Tibial nerve (tissue), 4 donors: ENCODE measurements at places on chromosomes 12 and 14. TPM values are rescaled to one million over a fixed set of nuclear protein-coding genes. Genes with fewer than 3 reads are reported as not detected.
A peak's percentile ranks its signal among the peaks of the same experiment; 100 is the strongest.

- H3K4me3 ChIP-seq = peak within 1 kb of the TSS; percentile 84
- peaks cover 12% of the 10 kb centered on the region for H3K36me3 ChIP-seq
- peak; percentile 80 for DNase-seq
- H3K4me1 ChIP-seq = peaks cover 13% of the 10 kb centered on the region
Measured at GRCh38 chr14:52950898-52951680, at the start of gene FERMT2. Gene FERMT2, minus strand, starts transcription at chr14:52951050. Its CDS starts 482 bp downstream, at chr14:52950568.

The KICS2 gene
- total RNA-seq = 14.4 TPM

GRCh38 chr12:27537855-27538675, 14.1 kb downstream of the PPFIBP1 start:
- no peak overlapping the region for H3K27ac ChIP-seq
- H3K4me1 ChIP-seq = peaks cover 6% of the 10 kb centered on the region
- H3K4me3 ChIP-seq = no peak overlapping the region
- no peaks in the 10 kb centered on the region for H3K27me3 ChIP-seq
- H3K36me3 ChIP-seq = no peaks in the 10 kb centered on the region

- DNase-seq = peak; percentile 10
- no peaks in the 10 kb centered on the region for H3K36me3 ChIP-seq
- no peaks in the 10 kb centered on the region for H3K27me3 ChIP-seq
- H3K4me1 ChIP-seq = no peaks in the 10 kb centered on the region
- no peak overlapping the region for H3K4me3 ChIP-seq
Measured at GRCh38 chr12:131067981-131068851, 114.5 kb downstream of the ADGRD1 start.

DNA sequence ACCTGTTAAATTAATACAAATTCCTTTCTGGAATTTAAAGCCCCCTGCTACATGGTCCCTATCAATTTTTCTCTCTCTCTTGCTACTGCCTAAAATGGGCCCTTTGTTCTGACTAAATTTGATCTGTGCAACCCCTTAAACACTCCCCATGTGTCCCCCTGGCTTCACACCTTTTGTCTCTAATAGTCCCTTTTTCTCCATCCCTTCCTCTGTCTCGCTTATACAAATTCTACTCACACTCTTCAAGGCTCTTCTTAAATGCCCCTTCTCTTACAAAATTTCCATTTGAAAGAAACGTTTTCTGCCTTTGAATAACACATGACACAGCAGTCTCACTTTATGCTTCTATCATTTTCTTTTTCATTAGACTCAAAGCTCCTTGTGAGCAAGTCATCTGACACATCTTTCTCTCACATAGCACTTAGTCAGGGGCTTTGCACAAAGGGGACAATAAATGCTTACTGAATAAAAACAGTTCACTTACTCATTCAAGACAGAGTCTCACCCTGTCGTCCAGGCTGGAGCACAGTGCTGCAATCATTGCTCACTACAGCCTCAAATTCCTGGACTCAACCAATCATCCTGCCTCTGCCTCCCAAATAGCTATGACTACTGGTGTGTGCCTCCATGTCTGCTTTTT, 41.5 kb upstream of the NR2C1 start:
- H3K4me3 ChIP-seq = no peak overlapping the region
- peaks cover 21% of the 10 kb centered on the region for H3K4me1 ChIP-seq
- no peaks in the 10 kb centered on the region for H3K27me3 ChIP-seq
- no peak for DNase-seq
- no peaks in the 10 kb centered on the region for H3K36me3 ChIP-seq

DNA sequence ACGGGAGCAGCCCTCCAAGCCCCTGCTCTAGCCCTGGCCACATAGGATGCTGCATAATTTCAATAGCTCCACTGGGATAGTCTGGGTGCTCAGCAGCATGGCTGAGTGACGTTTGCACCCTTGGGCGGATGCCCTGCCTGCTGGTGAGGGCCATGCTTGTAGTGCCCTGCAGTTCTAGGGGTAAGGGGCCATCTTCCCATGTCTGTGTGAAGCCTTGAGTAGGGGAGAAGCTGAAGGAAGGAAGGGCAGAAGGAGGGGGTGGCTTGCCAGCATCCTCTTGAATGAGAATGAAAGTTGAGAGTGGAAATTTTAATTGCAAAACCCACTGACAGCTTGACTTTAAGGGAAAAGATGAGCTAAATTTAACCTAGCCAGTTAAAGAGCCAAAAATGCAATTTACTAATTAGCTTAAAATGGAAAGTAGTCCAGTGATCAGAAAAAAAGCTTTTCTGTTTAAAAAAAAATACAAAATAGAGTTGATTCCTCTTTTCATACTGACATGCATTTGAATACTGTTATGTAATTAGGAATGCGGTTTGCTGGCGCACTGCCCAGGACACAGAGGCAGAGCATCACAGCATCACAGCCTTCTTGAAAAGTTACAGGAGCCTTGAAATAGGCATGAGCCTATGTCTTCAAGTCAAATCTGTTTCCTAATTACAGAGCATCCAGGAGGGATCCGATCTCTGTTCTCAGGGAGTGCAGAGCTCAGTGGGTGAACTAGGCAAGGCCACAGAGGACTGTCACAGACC, 18.5 kb upstream of the EML1 start:
- peak; percentile 69 for DNase-seq
- H3K27me3 ChIP-seq = no peaks in the 10 kb centered on the region
- H3K36me3 ChIP-seq = no peaks in the 10 kb centered on the region
- H3K4me3 ChIP-seq = no peak overlapping the region

- no peak for DNase-seq
- no peak overlapping the region for H3K4me3 ChIP-seq
- no peaks in the 10 kb centered on the region for H3K4me1 ChIP-seq
- H3K36me3 ChIP-seq = no peaks in the 10 kb centered on the region
Measured at GRCh38 chr12:22459838-22460490, 84.4 kb downstream of the C2CD5 start.

The BIN2 gene
- total RNA-seq = 2.8 TPM

The TAS2R7 gene
- not detected for total RNA-seq

DNA sequence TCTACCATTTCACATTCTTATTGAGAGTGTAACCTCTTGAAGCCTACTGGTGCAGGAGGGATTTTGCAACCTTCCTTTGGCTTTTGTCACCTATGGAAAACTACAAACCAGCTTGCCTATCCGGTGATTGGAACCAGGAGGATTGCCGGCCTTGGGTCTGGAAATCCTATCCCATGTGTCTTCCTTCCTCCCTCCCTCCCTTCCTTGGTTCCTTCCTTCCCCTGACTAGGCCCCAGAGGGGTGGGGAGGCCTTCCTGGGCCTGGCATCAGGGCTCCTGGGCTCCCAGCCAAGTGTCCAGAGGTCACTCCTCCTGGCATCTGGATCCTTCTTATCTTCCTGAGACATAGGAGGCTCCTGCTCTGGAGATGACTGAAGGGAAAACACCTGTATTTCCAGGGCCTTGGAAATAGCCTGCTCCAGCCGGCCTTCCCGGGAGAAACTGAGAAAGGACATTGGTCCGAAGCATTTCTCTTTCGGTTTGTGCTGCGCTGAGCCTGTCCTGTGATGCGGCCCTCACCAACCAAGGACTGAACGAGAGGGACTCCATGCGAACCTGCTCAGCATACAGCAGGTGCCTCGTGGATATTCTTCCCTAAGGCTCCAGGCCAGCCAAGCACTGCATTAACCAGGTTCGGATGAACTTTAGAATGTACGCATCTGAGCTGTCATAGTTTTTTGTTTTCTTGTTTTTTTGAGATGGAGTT, 43.4 kb downstream of the PSMA6 start:
- peak overlapping the region; percentile 96 for H3K27ac ChIP-seq
- peaks cover 90% of the 10 kb centered on the region for H3K4me1 ChIP-seq
- no peak for DNase-seq
- H3K4me3 ChIP-seq = no peak overlapping the region
- no peaks in the 10 kb centered on the region for H3K36me3 ChIP-seq

DNA sequence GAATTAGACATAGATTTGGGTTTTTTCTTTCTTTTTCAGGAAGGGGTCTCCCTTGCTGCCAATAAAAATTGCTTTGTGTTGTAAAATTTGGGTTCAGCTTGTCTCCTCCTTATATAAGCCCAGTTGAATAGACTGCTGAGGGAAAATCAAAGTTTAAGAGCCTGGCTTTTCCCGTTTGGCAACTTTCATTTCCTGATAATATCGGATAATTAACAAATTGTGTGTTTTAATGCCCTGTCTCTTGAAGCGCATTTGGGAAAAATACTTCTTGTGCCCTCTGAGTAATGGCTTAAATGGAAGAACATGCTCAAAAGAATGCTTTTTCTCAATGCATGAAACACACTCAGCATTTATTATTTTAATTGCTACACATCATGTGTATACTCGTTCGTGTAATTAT, 198.0 kb upstream of the DCN start:
- H3K36me3 ChIP-seq = no peaks in the 10 kb centered on the region
- no peak for DNase-seq
- H3K27ac ChIP-seq = peak overlapping the region; percentile 76
- no peaks in the 10 kb centered on the region for H3K4me1 ChIP-seq

The ANKS1B gene
- total RNA-seq = 37.7 TPM

DNA sequence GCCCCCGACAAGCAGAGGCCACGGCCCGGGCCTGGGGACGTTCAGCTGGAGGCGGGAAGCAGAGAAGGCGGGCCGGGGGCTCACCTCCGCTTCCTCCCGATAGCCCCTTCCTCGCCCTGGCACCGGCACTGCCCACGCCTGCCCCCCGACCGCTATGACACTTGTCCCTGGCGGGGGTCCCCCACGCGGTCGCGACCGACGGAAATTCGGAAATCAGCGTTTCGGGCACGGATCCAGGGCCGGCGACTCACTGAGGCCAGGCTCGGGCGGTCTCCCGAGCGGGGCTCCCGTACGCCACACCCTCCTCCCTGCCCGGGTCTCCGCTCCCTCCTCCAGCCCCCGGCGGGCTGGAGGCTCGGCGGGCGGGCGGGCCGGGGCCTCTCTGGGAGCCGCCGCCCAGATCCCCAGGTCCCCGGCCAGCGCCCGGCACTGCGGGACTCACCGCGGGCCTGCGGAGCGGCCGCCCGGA, 581 bp downstream of the PITPNM2 start:
- DNase-seq = no peak
- peak overlapping the region; percentile 79 for H3K27ac ChIP-seq
- no peaks in the 10 kb centered on the region for H3K4me1 ChIP-seq
- H3K36me3 ChIP-seq = no peaks in the 10 kb centered on the region

GRCh38 chr14:61300209-61300608, 19.1 kb upstream of the TMEM30B start:
- no peak overlapping the region for H3K4me3 ChIP-seq
- no peak for DNase-seq
- no peaks in the 10 kb centered on the region for H3K27me3 ChIP-seq
- H3K4me1 ChIP-seq = no peaks in the 10 kb centered on the region

DNA sequence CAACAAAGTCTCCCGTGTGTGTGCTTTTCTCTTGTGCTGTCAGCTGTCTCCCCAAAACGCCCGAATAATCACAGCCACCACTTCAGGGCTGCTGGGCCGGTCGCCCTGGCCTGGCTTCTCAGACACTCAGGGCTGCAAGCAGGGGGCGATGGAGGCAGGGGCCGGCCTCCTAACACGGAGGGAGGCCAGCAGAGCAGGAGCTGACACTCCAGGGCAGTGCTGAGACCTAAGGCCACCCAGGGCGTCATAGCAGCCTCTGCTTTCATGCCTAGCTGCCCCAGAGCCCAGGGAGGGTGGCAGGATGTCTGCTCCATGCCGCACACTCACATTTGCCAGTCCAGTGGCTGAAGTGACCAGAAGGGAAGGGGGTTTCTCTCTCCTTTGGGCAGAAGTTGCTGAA, 25.6 kb downstream of the STX2 start:
- H3K27ac ChIP-seq = no peak overlapping the region
- H3K4me1 ChIP-seq = peaks cover 2% of the 10 kb centered on the region
- no peak for DNase-seq
- H3K4me3 ChIP-seq = no peak overlapping the region

GRCh38 chr12:47820631-47821345, 1.1 kb upstream of the HDAC7 start:
- H3K36me3 ChIP-seq = no peaks in the 10 kb centered on the region
- peaks cover 77% of the 10 kb centered on the region for H3K4me1 ChIP-seq
- peak overlapping the region; percentile 96 for H3K27ac ChIP-seq
- no peaks in the 10 kb centered on the region for H3K27me3 ChIP-seq
- H3K4me3 ChIP-seq = peak overlapping the region; percentile 52
- DNase-seq = peak; percentile 93

DNA sequence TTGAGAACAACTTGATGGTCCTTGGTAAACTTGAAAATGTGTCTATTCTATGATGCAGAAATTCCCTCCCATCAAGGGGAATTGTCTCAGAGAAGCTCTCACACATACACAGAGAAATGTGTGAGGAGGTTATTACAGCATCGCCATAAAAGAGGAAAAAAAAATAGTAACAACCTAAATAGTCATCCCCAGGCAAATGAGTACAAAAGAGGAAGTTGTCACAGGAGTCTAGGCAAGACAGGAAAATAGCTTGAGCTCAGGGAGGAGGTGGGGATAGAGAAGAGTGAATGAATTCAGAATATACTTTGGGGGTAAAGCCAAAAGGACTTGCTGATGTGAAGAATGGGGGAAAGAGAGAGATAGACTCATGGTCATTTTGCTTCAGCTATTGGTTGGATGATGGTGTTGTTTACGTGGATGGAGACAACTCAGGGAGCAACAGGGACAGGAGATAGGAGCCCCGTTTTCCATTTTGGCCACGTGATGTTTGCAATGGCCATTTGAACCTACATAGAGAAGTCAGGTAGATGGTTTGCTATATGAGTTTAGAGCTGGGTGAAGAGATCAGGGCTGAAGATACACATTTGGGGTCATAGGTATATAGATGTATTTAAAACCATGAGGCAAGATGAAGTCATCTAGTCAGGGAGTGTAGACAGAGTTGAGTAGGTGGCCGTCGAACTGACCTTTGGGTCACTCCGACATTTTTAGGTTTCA, 20.3 kb downstream of the LRRC74A start:
- H3K4me3 ChIP-seq = no peak overlapping the region
- no peaks in the 10 kb centered on the region for H3K27me3 ChIP-seq
- no peak for DNase-seq

- DNase-seq = no peak
- peaks cover 12% of the 10 kb centered on the region for H3K36me3 ChIP-seq
- H3K27me3 ChIP-seq = no peaks in the 10 kb centered on the region
- H3K27ac ChIP-seq = no peak overlapping the region
Measured at GRCh38 chr14:74841230-74842207, 34.4 kb downstream of the PROX2 start.

The AGAP2 gene
- 1.1 TPM for total RNA-seq

DNA sequence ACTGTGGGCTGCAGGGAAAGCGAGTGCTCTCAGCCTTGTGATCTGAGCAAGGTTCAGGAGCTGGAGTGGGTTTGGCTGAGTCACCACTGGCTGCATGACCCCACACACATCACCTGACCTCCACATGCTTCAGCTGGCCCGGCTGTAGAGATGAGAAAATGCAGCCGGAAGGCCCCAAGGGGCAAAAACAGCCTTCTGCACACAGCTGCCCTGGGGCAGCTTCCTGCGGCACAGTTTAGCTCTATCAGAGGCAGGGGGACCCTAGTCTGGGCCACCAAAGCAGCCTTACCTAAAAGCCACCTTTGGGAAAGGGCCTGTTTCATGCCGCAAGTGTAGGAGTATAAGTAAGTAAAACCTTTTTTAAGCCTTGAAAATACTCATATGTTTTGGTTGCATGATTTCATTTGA, 123.3 kb downstream of the SSPN start:
- peak overlapping the region; percentile 49 for H3K27ac ChIP-seq
- H3K4me1 ChIP-seq = no peaks in the 10 kb centered on the region
- H3K27me3 ChIP-seq = no peaks in the 10 kb centered on the region
- peak; percentile 60 for DNase-seq
